Stimulated activated CD8-positive, alpha-beta memory T cell treated with anti-CD3 and anti-CD28 coated beads, Interleukin-2, amount 100 ng/mL, for 1 hour (primary cell): ENCODE measurements at places on chromosomes 5 and 9.
A peak's percentile ranks its signal among the peaks of the same experiment; 100 is the strongest.

GRCh38 chr5:1011226-1011631 lies 2.6 kb downstream of the NKD2 start:
- DNase-seq: no peak

- peak; percentile 28 for DNase-seq
These were observed 807 bp upstream of the PLGRKT start for GRCh38 chr9:5438301-5439162.

DNA sequence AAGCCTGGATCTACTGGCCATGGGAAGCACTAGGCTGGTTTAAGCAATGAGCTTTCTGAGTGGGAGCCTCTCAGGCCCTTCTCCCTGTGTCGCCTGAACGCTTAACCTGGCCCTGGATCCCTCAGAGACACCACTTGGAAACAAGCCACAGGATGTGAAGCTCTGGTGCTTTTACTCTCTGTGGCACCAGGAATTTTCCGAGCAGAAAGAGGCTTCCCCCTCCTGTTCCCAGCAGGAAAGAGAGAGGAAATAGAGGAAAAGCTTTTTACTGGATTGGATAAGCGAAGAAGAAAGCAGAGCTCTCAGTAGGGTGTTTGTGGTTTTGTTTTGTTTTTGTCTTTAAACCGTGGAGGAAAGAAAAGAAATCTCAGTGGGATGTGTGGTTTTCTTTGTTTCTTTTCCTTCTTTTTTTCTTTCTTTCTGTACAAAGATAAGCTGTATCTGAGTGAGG lies 34.5 kb downstream of the COL15A1 start:
- no peak for DNase-seq

DNA sequence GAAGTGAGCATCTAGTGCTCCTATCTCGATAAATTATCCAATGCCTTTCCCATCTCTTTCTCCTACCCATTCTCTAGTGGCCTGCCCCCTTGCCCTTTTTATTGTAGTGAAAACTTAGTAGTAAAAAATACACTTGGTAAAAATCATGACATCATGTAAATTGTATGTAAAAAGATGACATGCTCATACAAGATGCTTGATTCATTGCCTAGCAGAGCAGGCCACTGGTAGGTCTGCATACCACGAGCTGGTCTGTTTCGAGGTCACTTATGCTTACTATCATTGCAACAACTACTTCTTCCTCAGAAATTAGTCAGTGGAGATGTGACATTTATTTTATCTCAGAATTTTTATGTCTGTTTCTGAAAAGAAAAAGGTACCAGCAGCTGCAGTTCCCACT lies 177.3 kb downstream of the C9orf152 start:
- DNase-seq: no peak

DNA sequence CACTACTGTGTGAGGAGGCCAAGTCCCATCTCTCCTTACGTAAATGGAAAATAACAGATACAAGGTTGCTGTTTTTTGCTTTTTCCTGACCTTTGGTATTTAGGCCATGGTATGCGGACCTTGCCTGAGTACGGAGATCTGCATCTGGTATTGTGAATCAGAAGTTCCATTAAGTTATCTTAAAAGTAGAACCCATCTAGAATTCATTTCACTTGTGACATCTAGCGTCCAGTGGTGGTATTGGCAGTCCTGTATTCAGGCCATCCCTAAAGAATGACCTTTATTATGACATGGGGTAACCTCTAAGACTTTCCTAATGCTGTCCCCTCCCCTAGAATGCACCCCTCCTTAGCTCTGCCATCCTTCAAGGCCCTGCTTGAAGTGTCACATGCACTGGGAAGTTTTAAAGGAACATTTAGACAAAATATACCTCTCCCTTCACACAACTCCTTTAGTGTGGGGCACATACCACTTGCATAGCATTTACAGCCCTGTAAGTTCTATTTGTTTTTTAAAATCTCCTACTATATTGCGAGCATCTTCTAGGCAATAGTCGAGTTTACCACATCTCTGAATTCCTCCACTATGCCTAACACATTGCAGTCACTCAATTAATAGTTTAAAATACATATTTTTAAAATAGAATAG lies 1.9 kb upstream of the SPDL1 start:
- peak; percentile 25 for DNase-seq

DNA sequence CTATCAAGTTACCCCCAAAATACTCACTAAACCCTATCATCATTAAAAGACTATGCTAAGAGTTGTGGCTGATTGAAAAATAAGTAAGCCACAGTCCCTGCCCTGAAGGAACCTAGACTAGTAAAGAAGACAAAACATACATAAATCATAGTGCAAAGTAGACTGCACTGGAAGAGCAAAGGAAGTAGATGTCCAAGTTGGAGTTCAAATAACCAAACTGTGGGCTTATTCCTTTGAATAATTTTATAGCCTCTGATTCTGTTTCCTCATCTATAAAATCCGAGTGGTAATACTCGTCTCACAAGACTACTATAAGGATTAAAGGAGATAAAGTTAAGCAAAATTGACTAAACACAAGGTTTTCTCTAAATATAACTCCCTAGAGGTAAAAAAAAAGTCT lies 140.4 kb downstream of the TLE1 start:
- no peak for DNase-seq
